ENCODE measurements at places on chromosomes 2 and 18.

- no peak for DNase-seq
Measured at GRCh38 chr2:36528766-36529392, 69.1 kb downstream of the FEZ2 start.

- DNase-seq = no peak
Measured at GRCh38 chr2:241456546-241456945, 51.8 kb downstream of the STK25 start.

DNA sequence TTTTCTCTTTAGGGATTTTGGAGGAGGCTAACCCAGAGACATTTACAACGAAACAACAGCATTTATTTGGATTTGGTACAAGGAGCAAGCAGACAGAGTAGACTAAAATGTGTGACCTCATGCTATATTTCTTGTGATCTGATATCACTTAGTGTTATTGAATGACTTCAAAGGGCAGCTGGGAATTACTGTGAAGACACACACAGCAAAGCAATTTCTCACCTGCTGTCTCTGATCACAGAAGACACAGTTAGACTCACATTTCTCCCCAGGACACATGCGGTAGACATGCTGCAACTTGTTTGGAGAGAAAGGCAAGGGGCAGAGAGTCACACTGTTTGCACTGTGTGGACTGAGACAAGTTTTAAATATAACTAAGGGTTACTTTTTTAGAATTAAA is 67.5 kb downstream of the LTBP1 start:
- no peak for DNase-seq

GRCh38 chr2:190789074-190790004 is 91.3 kb upstream of the GLS start:
- DNase-seq = no peak

- no peak for DNase-seq
Measured at GRCh38 chr18:29651122-29651680, 1391.3 kb downstream of the DSC3 start.

- DNase-seq = peak; percentile 55
Measured at GRCh38 chr2:64831134-64831976, 157.8 kb upstream of the SLC1A4 start.

- no peak for DNase-seq
Measured at GRCh38 chr2:176424746-176425145, 155.5 kb downstream of the MTX2 start.

DNA sequence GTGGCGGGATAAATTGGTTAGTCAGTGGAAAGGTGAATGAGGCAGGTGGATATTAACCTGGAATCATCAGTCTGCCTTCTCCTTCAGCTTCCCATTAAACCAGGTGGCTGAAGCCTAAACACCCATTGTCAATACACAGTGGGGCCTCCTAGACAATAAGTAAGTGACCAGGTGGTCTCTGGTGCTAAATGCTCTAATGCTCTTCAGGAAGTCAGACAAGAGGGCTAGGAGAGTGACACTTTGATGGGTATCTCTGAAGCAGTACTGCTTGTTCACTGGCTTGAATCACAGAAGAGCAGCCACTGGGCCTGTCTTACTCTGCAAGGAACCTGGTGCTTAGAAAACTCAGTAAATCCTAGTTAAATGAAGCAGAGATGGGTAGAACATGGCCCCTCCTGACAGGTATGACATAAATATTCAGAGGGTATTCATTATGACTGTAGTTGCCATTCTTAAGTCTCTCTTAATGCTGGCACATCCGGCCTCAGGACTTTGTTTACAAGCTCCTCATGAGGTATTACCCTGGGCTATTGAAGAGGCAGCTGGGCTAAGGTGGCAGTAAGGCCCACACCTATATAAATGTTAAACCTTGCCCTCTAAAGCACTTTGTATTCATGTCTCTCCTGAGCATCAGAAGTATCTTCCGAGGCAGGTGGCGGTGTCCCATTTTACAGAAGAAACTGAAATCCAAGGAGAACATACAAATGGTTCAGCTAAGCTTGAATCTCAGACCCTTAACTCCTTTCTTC is 104.9 kb downstream of the NCK2 start:
- no peak for DNase-seq

GRCh38 chr2:218607436-218608115 is at the start of gene PLCD4:
TSS of gene PLCD4 (plus strand) at chr2:218607899. CDS start at chr2:218615740, 7,841 bp downstream.
- no peak for DNase-seq

DNA sequence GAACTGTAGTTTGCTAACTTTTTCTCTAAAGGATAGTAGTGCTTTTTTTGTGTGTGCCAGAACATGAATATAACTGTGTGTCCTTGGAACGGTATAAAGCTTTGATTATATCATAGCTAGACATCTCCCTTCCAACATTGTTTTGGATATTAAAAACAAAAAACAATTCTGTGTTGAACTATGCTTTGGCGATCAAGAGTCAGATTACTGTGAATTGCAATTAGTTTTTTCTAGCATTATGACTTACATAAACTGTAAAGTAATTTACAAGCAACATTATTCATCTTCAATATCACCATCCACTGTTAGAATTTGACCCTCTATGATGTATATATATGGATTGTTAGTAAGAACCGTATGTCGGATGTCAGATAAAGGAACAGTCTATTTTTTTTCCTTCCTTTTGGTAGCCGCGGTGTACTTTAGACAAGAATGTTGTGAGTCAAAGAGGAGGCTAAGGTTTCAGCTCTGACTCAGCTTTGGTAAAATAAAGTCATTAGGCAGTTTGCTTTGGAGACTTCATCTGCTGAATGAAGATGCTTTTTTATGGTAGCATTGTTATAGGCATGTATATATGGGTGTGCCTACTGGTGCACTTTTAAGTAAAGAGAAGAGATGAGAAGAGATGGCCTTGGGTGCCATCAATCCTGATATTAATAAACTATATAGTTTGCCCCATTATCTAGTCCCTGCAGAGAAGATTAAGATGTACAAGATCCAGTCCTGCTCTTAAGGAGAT is 76.4 kb downstream of the LTBP1 start:
- DNase-seq = no peak

DNA sequence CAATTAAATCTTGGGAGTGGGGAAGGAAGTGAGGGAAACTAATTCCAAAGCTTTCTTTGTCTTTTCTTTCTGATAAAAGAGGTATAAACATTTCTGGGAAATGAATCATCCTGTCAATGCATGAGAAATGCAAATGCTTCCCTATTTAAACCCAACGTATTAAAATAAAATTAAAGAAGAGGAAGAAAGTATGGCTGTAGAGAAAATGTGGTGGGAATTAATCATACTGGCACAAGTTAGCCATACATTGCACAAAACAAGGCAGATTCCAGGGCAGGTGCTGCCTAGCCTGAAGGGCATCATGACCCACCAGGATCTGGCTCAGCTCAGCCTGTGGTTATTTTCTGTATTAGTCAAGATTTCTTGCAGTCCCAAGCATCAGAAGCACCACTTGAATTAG is 338.0 kb downstream of the NYAP2 start:
- DNase-seq = no peak

- DNase-seq = no peak
Measured at GRCh38 chr18:78970774-78971333, 8.8 kb upstream of the SALL3 start.

DNA sequence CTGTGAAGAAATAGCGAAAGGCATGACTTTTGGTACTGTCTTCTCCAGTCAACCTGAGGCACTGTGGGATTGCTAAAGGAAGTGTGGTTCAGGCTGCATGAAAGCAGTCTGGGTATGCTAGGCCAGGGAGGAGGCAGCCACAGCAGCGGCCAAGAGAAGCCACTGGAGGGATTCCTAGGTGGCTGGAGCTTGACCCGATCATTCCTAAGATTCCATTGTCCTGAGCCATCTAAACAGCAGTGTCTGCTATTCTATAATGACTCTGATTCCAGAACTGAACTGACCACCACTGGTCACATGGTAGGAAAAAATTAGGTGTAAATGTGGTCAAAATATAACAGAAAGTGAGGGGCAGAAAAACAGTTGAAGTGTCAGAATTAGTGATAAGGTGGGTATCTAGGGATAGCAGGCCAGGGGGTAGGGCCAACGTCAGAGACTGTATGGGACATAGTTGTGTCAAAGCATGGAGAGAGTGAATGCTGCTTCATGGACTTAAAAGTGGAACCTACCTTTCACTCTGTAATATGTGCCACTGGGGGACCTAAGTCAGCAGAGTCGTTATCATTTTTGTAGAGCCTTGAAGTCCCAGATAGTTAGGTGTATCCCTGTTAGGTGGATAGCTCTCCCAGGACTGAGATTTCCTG is 204.6 kb downstream of the CTNNA2 start:
- DNase-seq = no peak

GRCh38 chr2:238255151-238255551 is 15.3 kb upstream of the HES6 start:
- DNase-seq = no peak

DNA sequence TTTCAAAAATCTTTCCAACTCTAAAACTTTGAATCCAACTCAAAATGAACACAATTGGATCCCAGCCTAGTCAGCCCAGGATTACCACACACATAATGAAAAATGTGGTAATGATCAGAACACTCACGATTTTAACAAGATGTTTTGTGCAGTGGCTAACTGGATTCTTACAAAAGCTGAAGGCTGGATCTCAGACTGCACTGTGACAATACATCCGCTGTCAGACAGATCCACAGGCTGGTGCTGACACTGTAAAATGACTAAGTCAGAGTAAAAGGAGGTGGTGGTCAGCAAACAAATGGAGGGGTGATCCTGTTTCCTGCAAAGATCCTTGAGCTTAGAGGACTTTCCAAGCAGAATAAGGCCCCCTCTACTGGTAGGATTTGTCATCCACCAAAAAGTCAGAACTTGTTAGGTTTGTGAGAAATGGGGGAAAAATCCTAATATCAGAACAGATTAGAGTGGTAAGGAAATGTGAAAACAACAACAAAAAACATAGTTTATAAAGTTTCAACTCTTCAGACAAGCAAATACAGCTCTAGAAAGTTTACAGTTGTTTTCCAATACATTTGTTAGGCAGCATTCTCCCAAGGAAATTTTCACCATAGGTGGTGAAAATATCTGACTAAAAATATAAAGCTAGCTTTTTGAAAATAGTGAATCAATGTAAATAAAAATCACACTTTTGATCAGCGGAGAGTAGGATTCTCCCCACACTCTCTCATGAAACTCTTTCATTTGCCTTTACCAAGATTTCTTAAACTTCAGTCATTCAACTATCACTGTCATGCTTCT is 211.9 kb downstream of the AGPS start:
- DNase-seq = no peak

DNA sequence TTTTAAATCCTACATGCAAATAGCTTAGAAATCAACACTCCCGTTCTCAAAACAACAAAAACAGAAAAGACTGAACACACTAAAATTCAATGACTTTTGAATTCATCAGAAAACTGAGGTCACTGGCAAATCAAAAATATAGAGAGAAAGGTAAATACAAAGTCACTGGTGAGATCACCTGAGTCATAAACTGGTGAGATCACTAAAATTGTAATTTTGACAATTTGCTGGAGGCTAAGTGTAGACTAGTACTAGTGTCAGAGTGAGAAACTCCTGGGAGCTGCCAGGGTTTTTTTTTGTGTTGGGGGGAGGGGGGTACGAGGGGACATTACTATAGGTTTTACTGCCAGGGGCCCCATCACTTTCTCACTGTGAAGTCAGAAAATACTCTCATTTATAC is 1876.0 kb upstream of the CELF4 start:
- no peak for DNase-seq

GRCh38 chr2:56729212-56729611 is 545.4 kb downstream of the CCDC85A start:
- no peak for DNase-seq

GRCh38 chr2:153971250-153971649 is 99.5 kb downstream of the GALNT13 start:
- DNase-seq = no peak

DNA sequence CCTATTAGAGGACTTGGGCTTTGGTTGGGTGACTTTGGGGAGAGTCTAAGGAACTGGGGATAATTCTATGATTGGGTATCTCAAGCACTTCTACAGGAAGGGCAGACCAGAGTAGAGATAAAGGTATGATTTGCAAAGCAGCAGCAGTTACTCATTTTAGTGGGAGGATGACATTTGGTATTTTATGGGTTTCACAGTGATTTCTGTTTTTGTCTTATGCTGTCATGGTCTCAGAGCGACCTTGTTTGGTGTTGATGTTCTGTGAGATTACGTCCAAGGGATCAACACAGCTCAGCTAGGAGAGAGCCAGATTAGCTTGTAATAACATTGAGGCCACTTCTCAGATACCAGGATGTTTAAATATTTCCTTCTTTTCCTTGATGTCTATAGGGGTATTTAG is 18.2 kb downstream of the TTR start:
- DNase-seq = no peak

GRCh38 chr2:190478572-190479195 is 55.8 kb downstream of the NEMP2 start:
- DNase-seq = no peak

DNA sequence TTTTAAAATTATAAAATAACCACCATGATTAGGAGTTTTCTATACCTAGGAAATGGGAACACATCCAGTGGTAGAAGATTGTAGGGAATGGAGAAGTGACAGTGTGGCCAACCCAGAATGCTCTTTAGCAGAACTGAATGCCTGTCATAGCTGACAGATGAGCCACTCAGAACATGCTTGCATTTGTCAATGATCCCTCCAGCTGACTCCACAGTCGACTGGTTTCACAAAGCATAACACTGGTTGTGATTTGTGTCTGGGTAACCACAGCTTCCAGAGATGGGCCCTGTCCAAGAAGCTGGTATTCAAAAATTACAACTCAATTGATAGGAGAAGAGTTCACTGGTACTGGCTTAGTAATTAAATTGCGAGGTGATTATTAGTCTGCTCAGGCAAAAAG is 9.0 kb upstream of the CTIF start:
- no peak for DNase-seq

GRCh38 chr2:62857139-62857931 is 151.8 kb downstream of the EHBP1 start:
- DNase-seq = no peak

- DNase-seq = no peak
Measured at GRCh38 chr2:145710303-145710702, 1190.4 kb upstream of the ZEB2 start.

Measured in activated CD8-positive, alpha-beta memory T cell treated with anti-CD3 and anti-CD28 coated beads for 1 hour (primary cell).